ENCODE measurements at places on chromosomes 16 and 17.

- DNase-seq = no peak
Measured at GRCh38 chr17:35548978-35549377, 11.5 kb upstream of the SLFN12L start.

- DNase-seq = no peak
Measured at GRCh38 chr16:91484-91883, 13.5 kb downstream of the MPG start.

GRCh38 chr17:62678214-62678919 is 50.9 kb downstream of the MRC2 start:
- DNase-seq = no peak

DNA sequence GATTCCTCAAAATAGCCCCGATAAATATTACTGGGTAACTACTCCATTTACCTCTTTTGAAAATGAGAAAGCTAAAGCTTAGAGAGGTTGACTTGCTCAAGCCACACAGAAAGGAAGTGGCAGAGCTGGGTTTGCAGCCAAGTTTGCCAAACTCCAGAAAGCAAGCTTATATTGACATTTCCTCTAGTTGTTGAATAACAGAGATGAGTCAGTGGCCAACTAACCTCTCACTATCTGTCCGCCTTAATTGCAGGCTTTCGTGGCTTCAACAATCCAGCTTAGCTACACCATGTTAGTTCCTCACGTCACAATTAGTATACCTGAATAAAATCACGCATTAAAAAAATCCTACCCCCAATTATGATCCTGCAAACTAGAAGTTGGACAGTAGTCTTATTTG is 151.7 kb downstream of the CNTNAP4 start:
- no peak for DNase-seq

DNA sequence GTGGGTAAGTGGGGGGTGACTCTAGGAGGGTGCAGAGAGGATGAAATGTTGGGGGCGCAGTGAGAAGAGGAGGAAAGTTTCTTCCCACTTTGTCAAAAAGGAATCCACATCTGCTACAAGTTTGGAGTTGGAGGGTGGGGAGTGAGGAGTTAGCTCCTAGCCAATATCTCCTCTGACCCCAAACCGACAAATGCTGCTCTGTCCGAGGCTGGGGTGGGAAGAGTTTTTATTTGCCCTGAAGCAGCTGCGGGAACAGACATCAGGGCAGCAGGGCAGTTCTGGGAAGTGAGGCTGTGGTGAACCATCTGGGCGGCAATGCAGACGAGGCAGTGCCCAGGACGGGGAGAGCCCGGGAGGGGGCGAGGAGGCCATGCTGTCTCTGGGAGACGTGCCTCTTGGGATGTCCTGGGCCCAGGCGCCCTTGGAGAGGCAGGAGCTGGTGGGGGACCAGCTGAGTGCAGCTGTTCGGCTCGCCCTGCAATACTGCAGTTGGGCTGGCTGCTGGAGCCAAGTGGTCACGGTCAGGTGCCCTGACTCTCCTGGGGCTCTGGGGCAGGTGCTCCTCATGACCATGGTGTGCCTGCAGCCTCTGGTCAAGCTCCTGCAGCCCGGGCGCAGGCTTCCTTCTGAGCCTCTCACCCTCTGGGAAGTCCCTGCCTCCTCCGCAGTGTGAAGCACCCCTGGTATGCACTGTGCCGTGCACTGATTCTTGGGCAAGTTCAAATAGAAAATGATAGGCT is 6.4 kb upstream of the SOCS3 start:
- no peak for DNase-seq

- DNase-seq = no peak
Measured at GRCh38 chr16:1278477-1278876, 22.6 kb downstream of the TPSD1 start.

GRCh38 chr17:57920916-57921703 is 34.1 kb downstream of the CUEDC1 start:
- no peak for DNase-seq

- no peak for DNase-seq
Measured at GRCh38 chr17:33328129-33328528, 35.0 kb upstream of the ASIC2 start.

Data from SK-N-MC (cell line).